ENCODE measurements at places on chromosomes 6 and 20.

- peak; percentile 26 for DNase-seq
These were observed 370.6 kb upstream of the MAN1A1 start for GRCh38 chr6:119720160-119720559.

DNA sequence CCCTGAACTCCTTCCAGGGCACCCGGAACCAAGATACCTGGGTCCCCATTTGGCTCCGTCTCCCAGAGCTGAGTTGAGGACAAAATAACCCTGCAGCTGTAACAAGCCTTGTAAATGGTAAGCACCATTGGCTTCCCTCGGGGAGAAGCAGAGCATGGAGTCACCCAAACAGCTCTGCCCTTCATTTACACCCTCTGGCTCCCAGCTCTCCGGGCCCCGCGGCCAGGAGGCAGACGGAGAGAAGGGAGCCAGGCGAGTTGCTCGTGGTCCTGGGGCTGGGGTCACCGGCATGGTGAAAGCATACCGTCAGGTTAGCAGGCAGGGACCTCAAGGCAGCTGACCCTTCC lies 2.1 kb downstream of the TFEB start:
- no peak for DNase-seq

DNA sequence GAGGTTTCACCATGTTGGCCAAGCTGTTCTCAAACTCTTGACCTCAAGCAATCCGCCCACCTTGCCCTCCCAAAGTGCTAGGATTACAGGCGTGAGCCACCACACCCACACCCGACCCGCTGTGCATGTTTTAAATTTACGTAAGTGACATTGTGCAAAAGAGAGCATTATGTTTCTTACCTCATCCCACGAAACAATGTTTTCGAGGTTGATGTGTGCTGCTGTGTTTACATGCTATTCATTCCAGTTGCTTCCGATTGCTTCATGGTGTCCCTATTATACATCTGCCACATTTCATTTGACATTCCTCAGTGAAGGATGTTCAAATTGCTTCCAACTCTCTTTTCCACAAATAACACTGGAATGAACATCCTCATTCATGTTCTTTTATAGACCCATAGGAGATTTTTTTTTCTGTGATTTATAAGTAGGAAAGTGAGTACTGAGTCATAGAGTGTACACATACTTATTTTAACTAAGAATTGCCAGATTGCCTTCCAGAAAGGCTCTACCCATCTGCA lies 403.9 kb upstream of the JARID2 start:
- no peak for DNase-seq

- DNase-seq: no peak
These were observed 5.6 kb upstream of the UQCC2 start for GRCh38 chr6:33716890-33717632.

DNA sequence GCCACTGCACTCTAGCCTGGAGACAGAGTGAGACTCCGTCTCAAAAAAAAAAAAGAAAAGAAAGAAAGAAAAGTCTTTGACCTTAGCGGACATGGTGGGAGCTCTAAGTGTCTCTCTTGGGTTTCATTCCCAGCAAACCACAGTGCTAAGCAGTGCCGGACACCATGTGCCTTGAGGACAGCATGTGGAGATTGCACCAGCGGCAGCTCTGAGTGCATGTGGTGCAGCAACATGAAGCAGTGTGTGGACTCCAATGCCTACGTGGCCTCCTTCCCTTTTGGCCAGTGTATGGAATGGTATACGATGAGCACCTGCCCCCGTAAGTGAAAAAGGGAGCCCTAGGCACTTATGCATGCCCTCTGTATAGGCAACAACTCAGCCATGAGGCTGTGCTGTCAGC lies 79.4 kb downstream of the GFRA4 start:
- DNase-seq: no peak

- no peak for DNase-seq
These were observed 16.9 kb downstream of the KIAA1755 start for GRCh38 chr20:38243709-38244020.

DNA sequence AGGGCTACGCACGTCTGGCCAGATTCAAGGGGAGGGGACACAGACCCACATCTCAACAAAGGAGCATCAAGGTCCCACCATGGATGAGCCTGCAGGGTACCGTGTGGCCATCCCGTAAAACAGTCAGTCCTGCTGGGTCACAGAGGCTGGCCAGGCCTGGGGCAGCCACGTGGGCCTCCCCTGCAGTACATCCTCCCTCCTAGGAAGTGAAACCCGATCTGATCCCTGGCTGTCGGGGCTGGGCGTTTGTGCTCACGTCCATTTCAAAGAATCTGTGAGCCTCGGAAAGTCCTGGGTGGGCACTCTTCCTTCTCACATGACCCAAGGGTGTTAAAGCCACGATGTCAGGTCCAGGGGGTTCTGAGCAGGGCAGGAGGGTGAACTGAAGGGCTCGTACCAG lies 14.3 kb downstream of the SULF2 start:
- no peak for DNase-seq

DNA sequence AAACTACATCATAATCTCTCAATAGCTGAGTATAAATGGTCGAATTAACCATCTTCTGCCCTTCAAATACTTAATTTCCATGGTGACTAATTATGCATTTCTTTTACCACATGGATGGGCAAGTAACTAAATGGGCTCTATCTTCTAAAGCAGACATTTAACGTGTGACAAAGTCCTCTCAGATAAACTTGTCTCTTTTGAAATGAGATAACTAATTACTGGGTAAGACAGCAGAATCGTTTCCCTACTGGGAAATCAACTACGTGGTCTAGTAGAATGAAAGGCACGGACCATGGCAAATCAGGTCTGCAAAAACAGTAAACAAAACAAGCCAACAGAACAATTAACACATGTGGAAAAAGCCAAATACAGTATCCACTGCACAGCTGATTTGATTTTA lies 137.7 kb downstream of the BACH2 start:
- DNase-seq: no peak

DNA sequence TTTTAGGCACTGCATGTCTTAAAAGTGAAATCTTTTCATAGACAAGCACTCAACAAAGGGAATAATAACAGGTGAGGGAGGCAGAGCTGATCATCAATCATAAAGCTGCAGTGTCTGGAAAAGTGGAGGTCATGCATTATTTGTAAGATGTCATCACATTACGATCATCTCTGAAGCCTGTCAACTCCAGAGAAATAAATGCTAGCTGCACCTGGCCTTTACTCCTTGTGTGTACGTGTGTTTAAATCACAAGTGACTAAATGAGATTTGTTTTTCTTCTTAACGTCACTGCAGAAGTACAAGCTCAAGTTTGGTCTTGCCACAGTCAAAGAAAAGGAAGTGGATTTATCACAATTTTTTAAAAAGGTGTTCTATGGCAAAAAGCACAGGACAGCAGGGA lies 275.5 kb upstream of the SGK1 start:
- no peak for DNase-seq

- no peak for DNase-seq
These were observed 119.3 kb downstream of the RNF144B start for GRCh38 chr6:18506382-18507017.

GRCh38 chr20:49356676-49357075 lies 78.8 kb upstream of the ZNFX1 start:
- no peak for DNase-seq

GRCh38 chr6:38336922-38337321 lies 302.8 kb downstream of the BTBD9 start:
- DNase-seq: no peak

- no peak for DNase-seq
These were observed 1.4 kb upstream of the RAET1G start for GRCh38 chr6:149924206-149924932.

- peak; percentile 86 for DNase-seq
These were observed 84.3 kb downstream of the ZHX3 start for GRCh38 chr20:41232973-41233926.

DNA sequence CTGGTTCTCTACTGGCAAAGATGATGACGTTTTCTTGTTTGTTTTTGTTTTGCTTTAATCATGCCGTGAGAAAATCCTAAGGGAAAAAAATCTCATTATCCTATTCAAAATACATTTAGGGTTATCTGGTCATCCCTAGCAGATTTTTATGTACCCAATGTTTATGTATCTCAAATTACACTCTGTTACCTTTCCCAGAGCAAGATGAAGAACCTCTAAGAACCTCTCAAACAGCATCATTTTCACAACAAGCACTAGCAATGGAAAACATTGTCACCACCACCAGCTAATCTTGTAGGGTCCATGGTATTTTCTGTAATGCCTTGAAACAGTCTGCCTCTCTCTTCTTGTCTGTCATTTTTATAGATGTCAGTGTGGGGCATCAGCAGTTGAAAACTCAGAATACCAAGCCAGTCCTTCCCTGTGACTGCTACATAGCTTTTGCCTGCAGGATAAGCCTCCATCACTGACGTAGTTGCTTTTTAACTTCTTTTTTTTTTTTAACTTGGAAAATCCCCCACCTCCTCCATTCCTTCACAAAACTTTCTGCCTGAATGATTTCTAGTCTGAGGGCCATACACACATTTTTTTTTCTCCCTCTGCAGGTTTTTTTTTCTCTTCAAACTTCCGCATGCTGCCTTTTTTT lies 2.4 kb upstream of the SNAP25 start:
- DNase-seq: no peak

GRCh38 chr6:9485992-9486391 lies 928.9 kb downstream of the TFAP2A start:
- DNase-seq: no peak

DNA sequence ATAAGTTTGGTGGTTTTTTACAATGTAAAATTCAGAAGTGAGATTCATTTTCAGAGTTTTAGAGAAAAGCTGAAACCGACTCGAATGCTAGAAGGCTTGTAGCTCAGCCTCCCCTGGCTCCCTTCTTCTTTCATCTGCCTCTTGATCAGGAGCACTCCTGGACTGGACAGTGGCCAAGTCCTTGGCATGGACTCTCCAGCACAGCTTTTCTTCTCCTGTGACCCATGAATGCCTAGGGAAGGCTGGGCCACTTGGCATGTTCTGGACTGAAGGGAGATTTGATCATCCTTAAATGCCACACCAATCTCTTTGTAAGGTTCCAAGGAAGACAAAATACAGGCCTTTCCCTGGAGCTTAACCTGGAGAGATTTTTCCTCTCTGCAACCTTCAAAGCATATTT lies 384.0 kb upstream of the SASH1 start:
- no peak for DNase-seq

DNA sequence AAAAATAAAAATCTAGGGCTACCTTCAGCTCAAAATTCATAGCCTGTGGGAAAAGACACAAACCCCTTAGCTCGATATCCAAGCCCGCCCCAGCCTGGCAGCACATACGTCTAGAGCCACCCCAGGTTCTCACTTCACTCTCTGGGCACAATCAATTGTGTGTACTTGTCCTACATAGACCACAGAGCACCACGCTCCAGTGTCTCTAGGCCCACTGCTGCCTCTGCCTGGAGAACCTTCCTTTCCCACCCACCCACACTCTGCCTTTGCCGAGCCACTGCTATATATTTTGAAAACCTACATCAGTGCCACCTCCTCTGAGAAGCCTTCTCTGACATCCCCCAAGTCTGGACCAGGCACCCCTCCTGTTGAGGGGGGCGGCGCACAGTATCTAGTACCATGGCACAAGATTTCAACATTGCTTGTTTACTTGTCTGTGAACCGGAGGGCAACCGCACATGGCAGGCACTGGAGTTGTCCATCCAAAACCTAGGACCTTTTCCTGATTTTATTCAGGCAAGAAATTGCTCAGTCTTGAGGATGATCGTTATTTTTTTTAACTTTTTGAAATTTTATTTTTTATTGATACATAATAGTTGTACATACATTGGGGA lies 141.5 kb downstream of the UNC5CL start:
- no peak for DNase-seq

DNA sequence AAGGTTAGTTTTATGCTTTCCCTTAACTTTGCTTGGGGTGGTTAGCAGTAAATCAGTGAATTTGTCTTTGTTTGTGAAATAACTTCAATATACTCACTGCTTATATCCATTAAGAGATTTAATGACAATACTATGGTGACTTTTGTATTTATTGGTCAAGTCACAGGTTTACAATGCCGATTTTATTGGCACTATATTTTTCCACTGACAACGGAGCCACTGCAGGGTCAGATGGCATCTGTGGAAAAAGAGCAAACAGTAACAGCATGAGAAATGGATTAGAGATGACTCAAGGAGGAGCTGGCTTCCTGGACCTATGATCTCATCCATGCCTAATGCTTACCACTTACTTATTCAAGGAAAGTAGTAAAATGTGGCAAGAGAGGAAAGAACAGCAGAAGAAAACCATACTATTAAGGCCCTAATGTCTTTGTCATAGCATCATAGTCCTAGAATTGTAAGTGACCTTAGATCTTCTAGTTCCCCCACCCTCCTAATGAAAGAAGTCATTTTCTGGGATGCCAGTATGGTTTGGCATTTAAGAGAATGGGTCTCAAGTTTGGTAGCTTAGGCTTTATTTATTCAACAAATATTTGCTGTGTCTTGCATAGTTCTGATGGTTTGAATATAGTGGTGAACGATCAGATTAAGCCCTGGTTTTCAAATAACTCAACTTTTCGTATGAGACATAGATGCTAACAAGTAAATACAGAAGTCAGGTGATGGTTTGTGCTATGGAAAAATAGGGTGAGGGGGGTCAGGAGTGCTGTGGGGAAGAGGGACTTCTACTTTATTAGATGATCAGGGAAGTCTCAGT lies 18.5 kb downstream of the RNF144B start:
- peak; percentile 92 for DNase-seq

DNA sequence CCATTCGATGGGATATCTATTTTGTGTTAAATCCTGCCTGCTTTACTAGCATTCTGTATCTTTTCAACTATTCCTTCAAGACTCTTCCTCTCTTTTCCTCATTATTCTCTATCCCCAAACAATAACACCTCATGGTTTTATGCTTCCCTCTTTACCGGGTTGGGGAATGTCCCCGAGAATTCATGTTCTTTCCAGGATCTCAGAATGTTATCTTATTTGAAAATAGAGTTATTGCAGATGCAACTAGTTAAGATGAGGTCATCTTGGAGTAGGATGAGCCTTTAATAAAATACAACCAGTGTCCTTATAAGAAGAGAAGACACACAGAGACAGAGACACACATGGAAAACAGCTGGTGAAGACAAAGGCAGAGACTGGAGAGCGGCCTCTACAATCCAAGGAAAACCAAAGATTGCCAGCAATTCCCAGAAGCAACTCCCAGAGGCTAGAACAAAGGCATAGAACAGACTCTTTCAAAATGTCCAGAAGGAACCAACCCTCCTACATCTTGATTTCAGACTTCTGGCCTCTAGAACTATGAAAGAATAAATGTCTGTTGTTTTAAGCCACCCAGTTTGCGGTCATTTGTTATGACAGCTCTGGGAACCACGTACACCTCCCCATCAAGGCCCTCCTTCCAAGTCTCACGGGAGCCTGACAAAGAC lies 126.8 kb upstream of the TNFAIP3 start:
- DNase-seq: no peak

Data from RKO (cell line).